ENCODE measurements at places on chromosomes 2 and 18.

DNA sequence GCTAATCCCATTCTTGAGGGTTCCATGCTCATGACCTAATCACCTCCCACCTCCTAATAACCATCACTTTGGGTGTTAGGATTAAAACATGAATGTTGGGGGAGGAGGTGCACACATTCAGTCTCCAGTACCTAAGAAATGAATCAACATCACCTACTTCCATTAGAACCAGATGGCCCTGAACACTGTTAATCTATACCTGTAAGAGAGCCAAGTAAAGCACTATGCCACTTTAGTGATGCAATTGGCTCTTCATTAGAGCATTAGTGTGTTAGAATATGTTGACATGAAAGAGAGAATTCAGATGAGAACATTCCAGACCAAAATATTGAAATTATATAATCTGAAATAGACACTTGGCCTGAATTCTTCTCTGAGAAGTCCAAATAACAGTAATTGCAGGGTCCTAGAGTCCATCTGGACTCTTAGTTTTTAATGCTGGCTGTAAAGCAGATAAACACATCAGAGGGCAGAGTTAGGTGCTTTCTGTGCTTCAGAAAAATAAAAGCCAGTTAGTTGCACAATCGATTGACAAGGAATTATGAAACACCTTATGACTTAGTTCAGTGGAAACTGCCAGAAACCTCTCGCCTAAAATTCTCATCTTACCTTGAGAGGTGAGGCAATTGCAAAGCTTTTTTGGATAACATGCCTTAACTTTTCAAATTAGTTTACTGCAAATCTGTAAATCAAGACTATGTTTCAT, 923.7 kb downstream of the SLC4A3 start:
- no peak for DNase-seq

DNA sequence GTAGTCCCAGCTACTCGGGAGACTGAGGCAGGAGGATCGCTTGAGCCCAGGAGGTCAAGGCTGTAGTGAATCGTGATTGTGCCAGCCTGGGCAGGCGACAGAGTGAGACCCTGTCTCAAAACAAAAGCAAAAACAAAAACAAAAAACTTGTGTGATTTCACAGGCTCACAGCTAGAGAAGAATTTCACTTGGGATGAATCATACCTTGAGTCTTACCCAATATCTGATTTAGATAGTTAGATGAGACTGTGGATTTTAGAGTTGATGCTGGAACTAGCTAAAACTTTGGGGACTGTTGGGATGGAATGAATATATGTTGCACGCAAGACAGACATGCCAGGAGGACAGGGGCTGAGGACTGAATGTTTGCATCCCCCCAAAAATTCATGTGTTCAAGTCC, 4.4 kb downstream of the ANKRD29 start:
- no peak for DNase-seq

DNA sequence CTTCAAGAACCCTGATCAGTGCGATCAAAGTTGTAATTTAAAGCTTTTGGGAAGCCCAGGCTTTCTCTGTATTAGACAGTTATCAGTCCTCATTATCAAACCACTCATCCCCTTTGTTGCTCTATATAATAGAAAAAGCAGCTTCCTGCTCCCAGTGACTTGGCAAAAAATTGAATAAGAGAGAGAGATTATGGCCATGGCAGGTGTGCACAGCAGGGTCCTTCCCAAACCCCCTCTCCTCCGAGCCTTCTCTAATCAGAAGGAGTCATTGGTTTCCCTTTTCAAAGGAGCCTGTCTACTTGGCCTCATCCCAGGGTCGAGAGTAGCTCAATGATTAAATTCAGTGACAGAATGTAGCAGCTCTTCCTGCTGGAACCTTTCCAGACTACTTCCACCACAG, 81.5 kb downstream of the SEMA4F start:
- DNase-seq = no peak

GRCh38 chr2:216078776-216079175, 2.8 kb downstream of the PECR start:
- no peak for DNase-seq

DNA sequence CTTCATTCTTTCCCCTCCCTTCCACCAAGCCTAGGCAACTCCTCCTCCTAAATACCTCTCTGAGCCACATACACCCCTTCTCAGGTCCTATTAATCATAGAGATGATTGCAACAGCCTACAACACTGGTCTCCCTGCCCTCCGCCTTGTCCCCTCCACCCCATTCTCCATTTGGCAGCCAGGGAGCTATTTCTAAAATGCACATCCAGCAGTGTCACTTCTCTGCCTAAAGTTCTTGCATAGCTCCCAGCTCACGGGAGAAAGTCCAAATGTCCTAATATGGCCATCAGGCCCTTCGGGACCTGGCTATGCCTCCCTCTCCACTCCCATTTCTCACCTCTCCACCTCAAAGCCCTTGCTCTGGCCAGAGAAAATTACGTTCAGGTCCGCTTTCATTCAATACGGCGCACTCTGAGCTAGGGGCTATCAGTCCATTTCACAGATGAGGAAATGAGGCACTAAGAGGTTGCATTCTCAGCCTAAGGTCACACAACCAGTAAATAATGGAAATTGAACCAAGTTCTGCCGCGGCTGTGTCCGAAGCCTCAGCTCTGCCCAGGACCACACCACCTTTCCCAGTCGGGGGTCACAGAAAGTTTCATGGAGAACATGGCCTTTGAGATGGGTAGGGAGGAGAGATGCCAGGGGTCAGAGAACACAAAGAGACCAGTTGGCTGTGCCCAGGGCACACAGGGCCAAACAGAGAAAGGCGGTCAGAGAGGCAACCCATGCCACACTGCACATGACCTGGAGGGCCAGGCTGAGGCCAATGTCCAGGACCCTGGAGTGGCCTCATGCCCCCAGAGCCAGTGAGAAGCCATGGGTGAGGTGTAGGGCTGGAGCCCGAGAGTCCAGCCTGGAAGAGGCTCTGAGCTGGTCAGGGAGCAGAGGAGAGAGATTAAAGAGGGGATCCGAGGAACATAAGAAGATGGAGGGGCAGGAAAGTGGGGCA, 72.8 kb downstream of the TNS1 start:
- DNase-seq = no peak

DNA sequence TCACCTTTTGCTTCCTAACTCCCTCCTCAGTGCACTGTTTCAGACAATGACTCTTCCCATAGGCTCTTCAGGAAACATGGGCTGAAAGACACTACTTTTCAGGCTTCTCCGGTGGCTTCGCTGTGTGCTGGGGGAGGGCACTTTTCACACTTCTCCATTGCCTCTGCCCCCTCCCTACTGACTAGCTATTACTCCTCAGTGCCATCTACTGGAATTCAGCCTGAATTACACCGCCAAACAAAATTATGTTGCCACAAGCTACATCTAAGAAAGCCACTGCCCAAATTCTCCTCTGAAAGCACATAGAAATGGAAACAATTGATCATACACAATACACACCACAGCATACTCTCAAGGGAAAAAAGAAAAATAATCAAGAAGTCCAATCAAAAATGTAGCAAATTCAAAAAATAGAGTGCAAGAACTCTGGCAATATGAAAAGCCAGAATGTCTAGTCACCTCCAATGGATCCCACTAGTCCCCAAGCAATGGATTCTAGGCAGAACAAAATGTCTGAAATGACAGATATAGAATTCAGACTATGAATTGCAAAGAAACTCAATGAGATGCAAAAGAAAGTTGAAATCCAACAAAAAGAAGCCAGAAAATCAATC, 1139.4 kb upstream of the GYPC start:
- DNase-seq = no peak

GRCh38 chr2:8485736-8486135, 196.1 kb upstream of the ID2 start:
- no peak for DNase-seq

DNA sequence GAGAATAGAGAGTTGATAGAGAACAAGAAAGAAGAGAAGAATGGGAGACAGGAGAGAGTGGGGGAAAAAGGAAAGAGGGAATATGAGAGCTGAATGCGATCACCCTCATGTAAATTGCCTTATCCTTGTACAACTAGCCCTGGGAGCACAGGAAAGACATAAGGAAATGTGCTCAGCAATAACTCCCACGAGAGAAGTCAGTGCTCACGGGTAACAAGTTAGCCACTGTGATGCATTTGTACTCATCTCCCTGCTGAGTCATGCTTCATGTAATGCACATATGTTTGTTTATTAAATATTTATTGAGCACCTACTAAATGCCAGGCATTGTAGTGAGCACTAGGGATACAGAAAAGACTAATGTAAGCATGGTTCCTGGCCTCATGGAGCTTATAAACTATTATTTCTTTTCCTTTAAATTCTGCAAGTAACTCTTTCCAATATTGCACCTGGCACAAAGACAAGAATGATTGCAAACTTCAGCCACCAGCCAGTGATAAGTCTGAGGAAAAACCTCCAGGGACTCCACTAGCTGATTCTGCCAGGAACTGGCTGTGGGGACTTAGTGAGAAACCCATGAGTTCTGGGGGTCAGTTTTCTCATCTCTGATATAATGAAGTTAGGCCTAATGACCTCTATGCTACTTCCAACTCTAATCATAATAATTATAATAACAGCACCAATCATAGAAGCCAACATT, 124.1 kb downstream of the LNPK start:
- no peak for DNase-seq

GRCh38 chr2:100407563-100407962, 9.9 kb downstream of the CHST10 start:
- DNase-seq = no peak

- DNase-seq = no peak
Measured at GRCh38 chr2:58740426-58740825, 499.3 kb upstream of the FANCL start.

- DNase-seq = no peak
Measured at GRCh38 chr2:119253760-119254600, 30.3 kb downstream of the STEAP3 start.

GRCh38 chr2:166373951-166374350, 1.8 kb downstream of the SCN9A start:
- no peak for DNase-seq

GRCh38 chr2:5720426-5720825, 28.2 kb downstream of the SOX11 start:
- DNase-seq = no peak

GRCh38 chr2:241188361-241189092, at the start of gene ANO7:
Gene ANO7, plus strand, starts transcription at chr2:241188677. Its CDS starts 1,387 bp downstream, at chr2:241190064.
- no peak for DNase-seq

- DNase-seq = no peak
Measured at GRCh38 chr18:78722386-78722785, 257.2 kb upstream of the SALL3 start.

GRCh38 chr2:144237830-144238627, 281.9 kb downstream of the ZEB2 start:
- DNase-seq = no peak

DNA sequence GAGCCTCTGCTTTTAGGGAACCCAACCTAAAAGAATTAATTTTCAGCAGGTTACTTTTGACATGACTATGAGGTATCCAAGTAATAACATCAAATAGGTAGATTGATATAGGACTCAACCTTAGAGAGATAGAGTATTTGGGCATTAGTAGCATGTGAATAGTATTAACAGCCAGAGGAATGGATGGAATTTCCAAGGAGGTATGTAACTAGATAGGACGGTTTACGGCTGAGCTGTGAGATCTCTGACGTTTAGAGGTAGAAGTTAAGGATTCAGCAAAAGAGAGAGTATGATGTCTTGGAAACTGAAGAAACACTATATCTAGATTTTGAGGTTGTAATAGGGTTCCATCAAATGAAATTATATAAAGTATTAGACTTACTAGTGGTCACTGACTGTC, 70.3 kb downstream of the HNMT start:
- no peak for DNase-seq

DNA sequence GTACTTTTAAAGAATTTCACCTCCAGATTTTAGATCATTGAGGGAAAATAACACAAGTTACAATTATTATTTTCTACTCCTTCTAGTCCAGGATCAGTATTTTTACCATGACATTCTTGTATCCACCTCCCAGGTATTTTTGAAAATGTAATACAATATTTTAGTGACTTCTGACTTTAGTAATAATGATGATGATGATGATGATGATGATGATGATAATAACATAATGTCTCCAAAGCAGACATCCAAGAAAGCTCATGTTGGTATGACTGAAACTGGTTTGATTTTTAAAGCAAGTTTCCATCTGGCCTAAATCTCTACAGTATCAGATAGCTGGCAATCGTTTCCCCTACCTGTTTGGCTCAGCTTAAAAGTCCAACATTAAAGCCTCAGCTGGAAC, 140.0 kb upstream of the GULP1 start:
- DNase-seq = no peak

- no peak for DNase-seq
Measured at GRCh38 chr2:138157372-138157771, 193.1 kb downstream of the HNMT start.

DNA sequence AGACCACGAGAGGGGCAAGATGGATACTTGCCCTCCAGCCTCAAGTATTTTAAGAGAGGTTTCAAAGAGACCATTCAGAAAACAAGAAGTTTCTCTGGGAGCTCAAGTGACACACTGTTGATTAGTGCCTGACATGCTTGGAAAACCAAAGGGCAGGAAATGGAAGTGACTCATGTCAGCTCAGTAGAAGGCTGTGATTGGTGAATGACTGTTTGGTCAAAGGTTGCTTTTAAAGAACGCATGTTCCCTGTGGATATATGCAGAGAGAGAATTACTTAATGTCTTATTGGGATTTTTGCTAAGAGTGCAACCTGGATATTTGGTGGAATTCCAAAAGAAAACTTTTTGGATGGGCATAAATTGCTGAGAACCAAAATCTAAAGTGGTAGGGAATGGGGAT, 549.9 kb downstream of the XIRP2 start:
- DNase-seq = no peak

DNA sequence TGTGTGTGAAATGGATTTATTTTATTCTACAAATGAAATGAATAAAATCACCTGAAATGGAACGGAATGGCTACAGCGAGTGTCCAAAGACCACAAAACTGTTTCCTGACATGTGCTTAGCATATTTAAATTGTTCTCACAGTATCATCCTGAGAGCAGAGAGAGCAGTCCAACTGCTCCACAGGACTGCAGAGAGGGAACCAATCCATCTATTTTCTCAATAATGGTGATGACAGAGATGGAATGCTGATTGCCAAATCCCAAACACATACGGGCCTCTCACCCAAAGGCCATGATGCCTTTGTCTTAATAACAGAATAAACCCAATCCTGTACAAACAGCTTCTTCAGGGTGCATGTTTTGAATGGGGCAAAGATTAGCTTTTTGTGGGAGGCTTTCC, 41.1 kb downstream of the STAT1 start:
- no peak for DNase-seq

- no peak for DNase-seq
Measured at GRCh38 chr18:4352746-4353551, 102.2 kb downstream of the DLGAP1 start.

DNA sequence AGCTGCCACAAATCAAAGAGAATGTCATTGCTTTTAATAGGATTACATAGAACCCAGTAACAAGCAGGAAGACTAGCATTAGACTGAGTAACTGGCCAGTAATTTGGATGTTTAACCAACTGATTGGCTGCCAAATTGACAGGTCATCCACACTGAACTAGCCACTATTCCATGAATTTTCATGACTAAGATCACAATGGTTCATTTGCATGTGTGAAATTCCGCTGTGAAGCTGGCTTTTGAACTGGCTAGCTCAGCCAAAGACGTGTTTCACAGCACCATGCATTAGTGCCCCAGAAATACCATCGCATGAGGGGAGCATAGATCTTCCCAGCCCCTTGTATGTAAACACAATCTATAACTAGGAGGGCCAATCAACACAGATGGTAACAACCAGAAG, 649.8 kb downstream of the ARHGAP15 start:
- DNase-seq = no peak

- no peak for DNase-seq
Measured at GRCh38 chr2:24239553-24239952, 64.7 kb downstream of the FAM228A start.

- no peak for DNase-seq
Measured at GRCh38 chr2:168694173-168694572, 108.3 kb upstream of the NOSTRIN start.

GRCh38 chr2:226477221-226478108, 322.2 kb downstream of the IRS1 start:
- no peak for DNase-seq
